ENCODE measurements at places on chromosomes 7 and 10.

- DNase-seq: no peak
Measured at GRCh38 chr10:113108948-113109347, 158.9 kb downstream of the TCF7L2 start.

DNA sequence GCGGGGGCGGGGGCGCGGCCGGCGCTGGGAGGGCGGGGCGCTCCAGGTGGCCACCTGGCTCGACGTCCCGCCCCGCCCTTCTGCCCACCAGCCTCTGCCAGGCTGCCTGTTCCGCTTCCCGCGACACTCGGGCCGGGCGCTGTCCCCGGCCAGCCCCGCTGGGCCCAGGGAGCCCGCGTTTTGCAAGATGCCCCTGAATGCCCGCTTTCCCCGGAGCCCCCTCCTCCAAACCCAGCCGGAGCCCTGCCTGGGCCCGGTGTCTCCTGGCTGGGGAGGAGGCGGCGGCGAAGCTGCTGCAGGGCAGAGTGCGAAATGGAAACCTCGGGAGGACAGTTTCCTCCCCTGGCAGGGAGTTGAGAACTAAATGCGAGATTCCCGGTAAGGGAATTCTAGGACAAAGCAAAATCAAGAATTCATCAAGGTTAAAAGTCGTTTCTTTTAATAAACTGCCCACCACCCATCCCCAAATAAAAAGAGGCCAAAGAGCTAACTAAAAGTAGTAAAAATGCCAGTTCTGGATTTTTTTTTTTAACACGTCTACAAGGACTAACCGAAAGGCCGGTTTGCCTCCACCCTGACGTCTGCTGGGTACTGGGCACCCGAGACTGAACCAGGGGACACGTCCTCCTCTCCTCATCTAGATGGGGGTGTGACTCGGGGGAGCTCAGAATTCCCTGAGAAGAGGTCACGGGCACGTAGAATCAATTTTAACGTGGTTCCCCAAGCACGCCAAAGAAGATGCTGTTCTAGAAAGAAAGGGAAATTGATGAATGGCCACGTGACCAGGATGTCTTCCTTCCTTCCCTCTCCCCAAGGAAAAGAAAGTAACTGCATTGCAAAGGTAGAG, 200.4 kb upstream of the NFE2L3 start:
- DNase-seq: no peak

GRCh38 chr7:141960687-141961422, 12.7 kb downstream of the TAS2R38 start:
- no peak for DNase-seq

DNA sequence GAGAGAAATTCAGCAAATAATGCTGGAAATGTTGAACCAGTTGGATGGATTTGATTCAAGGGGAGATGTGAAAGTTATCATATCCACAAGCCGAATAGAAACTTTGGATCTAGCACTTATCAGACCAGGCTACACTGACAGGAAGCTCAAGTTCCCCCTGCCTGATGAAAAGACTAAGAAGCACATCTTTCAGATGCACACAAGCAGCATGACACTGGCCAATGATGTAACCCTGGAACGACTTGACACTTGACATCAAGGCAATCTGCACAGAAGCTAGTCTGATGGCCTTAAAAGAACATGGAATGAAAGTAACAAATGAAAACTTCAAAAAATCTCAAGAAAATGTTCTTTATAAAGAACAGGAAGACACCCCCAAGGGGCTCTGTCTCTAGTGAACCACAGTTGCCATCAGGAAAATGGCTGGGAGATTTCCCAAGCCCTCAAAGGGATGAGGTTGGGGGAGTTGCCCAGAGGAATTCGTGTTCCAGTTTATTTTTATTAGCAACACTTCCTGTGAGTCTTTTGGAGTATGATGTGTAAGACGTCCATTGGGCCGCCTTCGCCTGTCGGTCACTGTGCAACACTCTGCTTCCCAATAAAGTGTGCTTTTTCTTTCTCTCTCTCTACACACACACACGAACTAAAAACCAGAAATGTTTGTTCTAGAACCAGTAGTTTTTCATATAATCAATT, 200.0 kb downstream of the HIBADH start:
- no peak for DNase-seq

- DNase-seq: no peak
Measured at GRCh38 chr7:142905759-142906158, 20.2 kb upstream of the TRPV6 start.

GRCh38 chr7:151110941-151111645, 24.8 kb downstream of the AGAP3 start:
- peak; percentile 31 for DNase-seq

- no peak for DNase-seq
Measured at GRCh38 chr10:33917069-33917780, 582.8 kb upstream of the NRP1 start.

Measured in amniotic stem cell (primary cell).